ENCODE measurements at places on chromosomes 4 and X.

- DNase-seq, result no peak
These were observed 382.0 kb downstream of the GABRG1 start for GRCh38 chr4:45741897-45742296.

GRCh38 chrX:13780868-13781427 lies 35.9 kb downstream of the GPM6B start:
- no peak for DNase-seq

DNA sequence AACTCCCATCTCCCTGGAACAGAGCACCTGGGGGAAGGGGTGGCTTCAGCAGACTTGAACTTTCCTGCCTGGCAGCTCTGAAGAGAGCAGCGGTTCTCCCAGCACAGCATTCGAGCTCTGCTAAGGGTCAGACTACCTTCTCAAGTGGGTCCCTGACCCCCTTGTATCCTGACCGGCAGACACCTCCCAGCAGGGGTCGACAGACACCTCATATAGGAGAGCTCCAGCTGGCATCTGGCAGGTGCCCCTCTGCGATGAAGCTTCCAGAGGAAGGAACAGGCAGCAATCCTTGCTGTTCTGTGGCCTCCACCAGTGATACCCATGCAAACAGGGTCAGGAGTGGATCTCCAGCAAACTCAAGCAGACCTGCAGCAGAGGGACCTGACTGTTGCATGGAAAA lies 244.1 kb upstream of the RASGEF1B start:
- no peak for DNase-seq

DNA sequence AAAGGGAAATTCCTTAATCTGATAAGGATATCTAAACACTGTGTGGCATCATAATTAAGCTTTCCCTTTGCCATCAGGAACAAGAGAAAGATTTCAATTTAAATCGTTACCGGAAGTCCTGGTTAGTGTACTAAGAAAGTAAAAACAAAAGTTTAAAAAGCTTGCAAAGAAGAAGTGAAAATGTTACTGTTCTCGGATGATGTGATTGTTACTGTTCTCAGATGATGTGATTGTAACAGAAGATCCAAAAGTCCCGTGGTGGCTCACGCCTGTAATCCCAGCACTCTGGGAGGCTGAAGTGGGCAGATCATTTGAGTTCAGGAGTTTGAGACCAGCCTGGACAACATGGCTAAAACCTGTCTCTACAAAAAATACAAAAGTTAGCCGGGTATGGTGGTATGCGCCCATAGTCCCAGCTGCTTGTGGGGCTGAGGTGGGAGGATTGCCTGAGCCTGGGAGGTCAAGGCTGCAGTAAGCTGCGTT lies 62.5 kb downstream of the RGS12 start:
- no peak for DNase-seq

DNA sequence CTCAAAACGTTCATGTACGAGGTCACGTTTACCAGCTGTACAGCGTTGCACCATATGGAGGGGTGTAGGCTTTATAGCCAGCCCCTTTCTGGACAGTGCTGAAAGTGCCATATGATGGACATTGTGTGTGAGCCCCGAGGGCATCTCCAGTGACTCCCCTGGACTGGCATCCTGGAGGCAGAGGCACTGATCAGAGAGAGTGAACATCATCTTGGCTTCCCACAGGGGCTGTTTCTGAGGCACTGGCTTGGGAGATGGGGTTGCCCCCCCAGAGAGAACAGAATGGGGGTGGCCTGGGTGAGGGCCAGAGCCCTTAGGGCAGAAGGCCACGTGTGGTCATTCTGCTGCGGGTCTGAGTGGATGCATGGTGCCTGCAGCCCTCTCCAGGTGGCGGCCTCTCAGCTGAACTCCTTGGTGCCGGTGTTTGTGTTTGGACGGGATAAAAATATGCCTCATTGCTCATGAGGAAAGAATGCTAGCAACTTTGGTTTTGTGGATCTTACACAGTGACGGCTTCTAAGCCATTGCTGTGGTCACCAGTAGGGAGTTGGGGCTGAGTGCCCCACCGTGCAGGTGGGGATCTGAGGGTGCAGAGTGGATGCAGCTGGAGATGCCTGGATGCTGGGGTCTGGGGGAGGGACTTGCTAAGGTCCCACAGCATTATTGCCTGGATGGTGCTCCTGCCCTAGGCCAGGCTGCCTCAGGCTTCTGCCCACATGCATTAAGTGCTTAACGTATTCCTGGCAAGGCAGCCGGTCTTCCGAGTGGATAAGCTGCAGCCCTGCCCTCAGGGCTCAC lies 3.4 kb downstream of the WFS1 start:
- DNase-seq, result peak; percentile 32

- no peak for DNase-seq
These were observed 8.1 kb downstream of the IL1RAPL1 start for GRCh38 chrX:28595346-28595745.
